ENCODE measurements at places on chromosomes 2 and 18. TPM values are rescaled to one million over a fixed set of nuclear protein-coding genes. Genes with fewer than 3 reads are reported as not detected.

DNA sequence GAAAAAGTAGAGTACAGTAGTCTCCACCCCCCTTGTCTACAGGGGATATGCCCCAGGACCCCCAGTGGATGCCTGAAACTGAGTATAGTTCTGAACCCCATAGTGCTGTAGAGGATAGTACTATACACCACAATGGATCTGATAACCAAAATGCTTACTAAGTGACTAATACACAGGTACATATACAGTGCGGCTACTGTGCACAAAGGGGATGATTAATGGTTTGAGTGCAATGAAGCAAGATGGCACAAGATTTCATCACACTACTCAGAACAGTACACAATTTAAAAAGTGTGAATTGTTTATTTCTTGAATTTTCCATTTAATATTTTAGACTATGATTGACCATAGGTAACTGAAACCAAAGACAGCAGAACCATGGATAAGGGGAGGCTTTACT lies 446.9 kb upstream of the NRP2 start:
- DNase-seq: no peak

Gene IDH1
- 107 TPM for polyA plus RNA-seq

Gene DYNAP
- not detected for polyA plus RNA-seq

GRCh38 chr2:88600038-88600465 lies 27.2 kb downstream of the EIF2AK3 start:
- DNase-seq: peak; percentile 75

DNA sequence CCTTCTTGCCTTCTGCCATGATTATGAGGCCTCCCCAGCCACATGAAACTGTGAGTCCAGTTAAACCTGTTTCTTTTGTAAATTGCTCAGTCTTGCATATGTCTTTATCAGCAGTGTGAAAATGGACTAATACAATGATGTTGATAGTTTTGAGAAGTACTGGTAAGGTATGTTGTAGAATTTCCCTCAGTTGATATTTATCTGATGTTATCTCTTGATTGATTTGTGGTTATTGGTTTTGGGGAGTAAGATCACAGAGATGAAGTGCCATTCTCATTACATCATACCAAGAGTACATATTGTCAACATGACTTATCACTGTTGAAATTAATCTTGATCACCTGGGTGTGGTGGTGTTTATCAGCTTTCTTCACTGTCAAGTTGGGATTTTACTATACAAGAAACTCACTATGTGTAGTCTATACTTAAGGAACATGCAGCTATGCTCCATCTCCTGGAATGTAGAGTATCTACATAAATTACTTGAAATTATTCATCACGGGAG lies 5.1 kb upstream of the SPAG16 start:
- DNase-seq: no peak

- DNase-seq: no peak
These were observed 999.1 kb downstream of the TSN start for GRCh38 chr2:122754561-122754960.
